ENCODE measurements at places on chromosomes 13 and 19. TPM values are rescaled to one million over a fixed set of nuclear protein-coding genes. Genes with fewer than 3 reads are reported as not detected.

- no peak for DNase-seq
Observed at GRCh38 chr13:113298043-113298945, 1.3 kb downstream of the LAMP1 start.

DNA sequence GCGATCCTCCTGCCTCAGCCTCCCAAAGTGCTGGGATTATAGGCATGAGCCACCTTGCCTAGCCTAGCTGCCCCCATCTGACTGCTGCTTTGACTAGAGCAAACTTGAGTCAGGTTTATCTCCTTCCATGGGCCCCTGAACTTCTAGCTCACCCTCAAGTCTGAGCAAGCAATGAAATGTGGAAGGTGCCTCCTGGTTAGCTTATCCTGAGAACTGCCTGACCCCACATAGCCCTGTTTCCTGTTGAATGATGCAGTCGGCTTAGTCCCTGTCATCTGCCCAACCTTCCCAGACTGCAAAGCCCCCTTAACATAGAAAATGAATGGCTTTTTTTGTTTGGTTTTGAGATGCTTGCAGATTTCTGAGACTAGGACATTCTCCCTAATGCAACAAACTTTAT is 8.9 kb upstream of the TMEM160 start:
- DNase-seq, result no peak

The SERTAD3 gene
- total RNA-seq, result 23.4 TPM

The BAX gene
- 22.0 TPM for total RNA-seq

DNA sequence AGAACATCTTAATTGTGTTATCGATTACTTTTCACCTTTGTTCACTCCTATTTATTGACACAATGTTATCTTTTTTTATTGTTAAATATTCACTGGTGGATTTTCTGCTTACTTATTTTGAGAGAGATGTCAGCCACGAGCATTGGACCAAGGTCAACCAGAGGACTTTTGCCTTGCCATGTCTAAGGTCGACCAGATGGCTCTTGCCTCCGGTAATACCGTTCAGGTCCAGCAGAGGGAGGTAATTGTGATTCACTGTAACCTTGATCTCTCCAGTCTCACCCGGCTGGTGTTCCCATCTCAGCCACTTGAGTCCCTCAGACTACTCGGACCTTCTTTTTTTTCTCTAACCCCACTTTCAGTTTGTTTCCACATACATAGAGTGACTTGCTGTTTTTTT is 1438.1 kb downstream of the UQCRFS1 start:
- DNase-seq, result no peak

The TMEM272 gene
- 0.55 TPM for total RNA-seq

- DNase-seq, result peak; percentile 24
Observed at GRCh38 chr13:39575641-39576238, 27.3 kb downstream of the LHFPL6 start.

The ATXN8OS gene
- total RNA-seq, result not detected

DNA sequence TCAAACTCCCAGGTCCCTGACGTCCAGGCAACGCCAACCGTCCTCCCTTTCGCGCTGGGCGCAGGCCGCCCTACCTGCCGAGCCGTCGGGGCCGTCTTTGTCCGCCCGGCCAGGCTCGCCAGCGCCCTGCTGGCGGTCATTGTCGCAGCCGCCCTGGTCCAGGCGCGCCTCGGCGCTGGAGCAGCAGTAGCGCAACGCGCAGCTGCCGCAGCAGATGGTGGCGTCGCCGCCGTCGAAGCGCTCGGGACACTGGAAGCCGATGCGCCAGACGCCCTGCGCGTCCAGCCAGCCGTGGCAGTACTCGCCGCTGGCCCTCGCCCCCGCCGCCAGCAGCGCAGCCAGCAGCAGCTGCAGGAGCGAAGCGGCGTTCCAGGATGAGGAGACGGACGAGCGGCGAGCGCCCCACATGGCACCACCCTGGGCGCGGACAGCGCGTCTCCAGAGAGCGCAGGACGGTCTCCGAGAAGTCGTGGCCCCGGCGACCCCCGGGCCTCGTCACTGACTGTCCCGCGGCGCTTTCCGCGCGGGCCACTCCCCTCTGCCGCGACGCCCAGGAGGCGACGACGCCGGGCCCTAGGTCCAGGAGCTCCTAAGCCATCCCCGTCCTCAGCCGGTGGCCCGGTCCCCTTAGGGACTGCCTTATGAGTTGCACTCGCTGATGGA is 1.1 kb downstream of the SHISA2 start:
- peak; percentile 45 for DNase-seq

GRCh38 chr19:51422053-51422448 is 4.6 kb upstream of the SIGLEC10 start:
- DNase-seq, result peak; percentile 90

GRCh38 chr13:49419276-49419675 is 24.6 kb downstream of the CAB39L start:
- DNase-seq, result no peak

The SRRM5 gene
- 0.20 TPM for total RNA-seq

GRCh38 chr13:52600666-52601065 is 41.6 kb upstream of the HNRNPA1L2 start:
- no peak for DNase-seq

The TGFBR3L gene
- 11.4 TPM for total RNA-seq

DNA sequence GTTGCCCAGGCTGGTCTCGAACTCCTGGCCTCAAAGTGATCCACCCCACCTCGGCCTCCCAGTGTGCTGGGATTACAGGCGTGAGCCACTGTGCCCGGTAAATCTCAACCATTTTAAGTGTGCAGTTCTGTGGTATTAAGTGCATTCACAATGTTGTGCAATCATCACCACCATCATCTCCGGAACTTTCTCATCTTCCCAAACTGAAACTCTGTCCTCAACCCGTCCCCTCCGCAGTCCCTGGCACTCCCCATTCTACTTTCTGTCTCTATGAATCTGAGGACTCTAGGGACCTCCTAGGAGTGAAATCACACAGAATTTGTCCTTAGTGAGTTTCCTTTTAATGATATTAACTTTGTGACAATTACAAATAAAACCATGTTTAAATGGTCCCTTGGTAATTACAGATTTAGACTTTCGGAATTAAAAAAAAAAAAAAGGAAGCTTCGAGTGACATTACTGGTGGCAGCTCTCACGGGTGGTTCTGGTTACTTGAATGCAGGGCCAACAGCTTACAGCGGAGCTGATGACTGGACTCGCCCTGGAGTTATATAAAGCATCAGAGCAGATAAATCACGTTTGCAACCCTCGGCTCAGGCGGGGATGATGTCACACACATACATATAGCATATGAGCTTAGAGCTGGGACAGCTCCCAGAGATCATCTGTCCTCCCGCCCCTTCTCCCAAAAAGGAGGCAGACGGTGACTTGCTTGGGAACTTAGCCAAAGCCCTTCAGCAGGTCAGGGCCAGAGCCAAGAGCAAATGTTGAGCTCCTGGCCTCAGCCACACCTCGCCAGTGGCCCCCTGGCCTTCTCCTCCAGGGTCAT is 89.8 kb downstream of the ZNF557 start:
- peak; percentile 80 for DNase-seq

DNA sequence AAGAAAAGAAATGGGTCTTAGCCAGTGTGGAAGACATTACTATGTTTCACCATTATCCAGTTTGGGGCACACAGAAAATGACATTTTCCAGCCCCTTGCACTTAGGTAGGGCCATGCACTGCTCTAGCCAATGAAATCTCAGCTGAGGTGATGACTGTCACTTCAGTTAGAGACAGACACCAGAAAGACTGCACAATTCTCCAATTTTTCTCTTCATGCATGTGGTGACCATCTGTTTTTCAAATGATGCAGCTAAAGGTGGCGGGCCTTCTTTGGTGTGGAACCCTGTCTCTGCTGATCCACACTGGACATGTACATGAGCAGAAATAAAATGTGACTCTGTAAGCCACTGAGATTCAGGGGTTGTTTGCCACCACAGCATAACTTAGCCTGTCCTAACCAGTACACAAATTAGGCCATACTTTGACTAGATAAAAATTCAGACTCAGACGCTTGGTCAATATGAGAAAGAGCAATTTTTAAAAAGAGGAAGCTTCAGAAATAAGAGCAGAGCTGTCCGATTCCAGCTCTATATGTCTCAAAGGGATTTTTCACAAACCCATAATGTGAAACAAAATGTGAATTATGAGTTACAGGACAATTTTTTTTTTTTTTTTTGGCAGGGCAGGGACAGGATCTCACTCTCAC is 6.7 kb downstream of the ZNF565 start:
- no peak for DNase-seq

GRCh38 chr13:48233889-48234488 is 983 bp downstream of the ITM2B start:
- DNase-seq, result no peak

The CDX2 gene
- total RNA-seq, result not detected

- DNase-seq, result no peak
Observed at GRCh38 chr19:45705115-45705514, 12.6 kb downstream of the QPCTL start.

GRCh38 chr13:84543962-84544361 is 661.7 kb upstream of the SLITRK1 start:
- no peak for DNase-seq

DNA sequence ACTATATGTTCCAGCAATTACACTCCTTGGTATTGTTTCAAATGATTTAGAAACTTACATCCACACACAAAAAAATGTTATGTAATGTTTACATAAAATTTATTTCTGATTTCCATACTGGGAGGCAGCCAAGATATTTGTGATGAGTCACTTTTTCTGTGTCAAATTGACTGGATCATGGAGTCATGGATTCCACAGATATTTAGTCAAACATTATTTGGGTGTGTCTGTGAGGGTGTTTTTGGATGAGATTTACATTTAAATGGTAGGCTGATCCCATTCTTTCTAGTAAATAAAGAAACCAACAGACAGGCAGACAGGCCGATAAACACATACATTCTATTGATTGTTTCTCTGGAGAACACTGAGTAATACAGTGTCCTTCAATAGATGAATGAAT is 562.8 kb downstream of the SLITRK6 start:
- DNase-seq, result no peak

GRCh38 chr13:68066879-68067513 is 836.9 kb upstream of the PCDH9 start:
- DNase-seq, result no peak

DNA sequence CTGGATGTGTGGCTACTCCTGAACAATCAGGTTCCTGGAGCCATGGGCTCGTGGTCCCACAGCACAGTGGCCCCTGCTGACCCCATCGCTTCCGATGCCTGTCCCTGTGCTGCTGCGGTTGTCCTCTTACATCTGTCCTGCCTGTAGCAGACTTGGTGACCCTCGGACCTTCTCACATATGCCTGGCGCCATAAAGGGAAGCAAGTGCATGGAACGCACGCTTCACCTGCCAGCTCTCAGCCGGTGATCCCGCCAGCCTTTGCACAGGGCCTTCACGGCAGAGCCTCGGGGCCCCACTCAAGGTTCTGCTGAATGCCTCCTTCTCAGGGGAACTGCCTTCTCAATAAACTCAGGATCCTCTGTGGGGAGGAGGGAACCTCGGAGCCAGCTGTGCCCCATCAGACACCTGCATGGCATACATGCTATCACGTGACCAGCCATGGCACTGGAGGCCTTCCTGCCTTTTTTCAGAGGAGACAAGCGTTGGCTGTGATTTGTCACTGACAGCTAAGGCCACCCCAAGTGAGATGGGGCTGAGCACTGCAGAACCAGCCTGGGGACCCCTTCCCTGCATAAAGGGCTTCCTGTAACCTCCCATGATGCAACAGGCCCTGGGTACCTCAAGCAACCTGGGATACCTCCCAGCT is 24.3 kb downstream of the PEPD start:
- DNase-seq, result peak; percentile 21

GRCh38 chr13:25752957-25753551 is 298.8 kb downstream of the SHISA2 start:
- DNase-seq, result peak; percentile 51

DNA sequence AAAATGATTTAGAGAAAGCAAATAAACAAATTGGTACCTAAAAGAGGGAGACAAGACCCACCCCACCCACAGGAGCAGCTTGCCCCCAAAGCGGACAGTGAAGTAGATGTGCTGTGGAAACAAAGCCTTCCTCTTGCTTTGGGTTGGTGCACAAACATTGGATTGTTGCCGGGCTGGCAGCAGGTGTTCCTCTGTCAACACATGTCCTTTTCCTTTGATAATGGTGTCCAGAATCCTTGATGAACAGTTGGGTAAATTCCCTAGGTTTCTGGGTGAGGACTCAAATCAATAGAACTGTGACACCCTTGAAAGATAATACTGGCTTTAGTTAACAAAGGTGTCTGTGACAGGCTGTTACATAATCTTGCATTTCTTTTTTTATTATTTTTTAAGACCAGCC is 311.8 kb downstream of the SPRY2 start:
- no peak for DNase-seq

DNA sequence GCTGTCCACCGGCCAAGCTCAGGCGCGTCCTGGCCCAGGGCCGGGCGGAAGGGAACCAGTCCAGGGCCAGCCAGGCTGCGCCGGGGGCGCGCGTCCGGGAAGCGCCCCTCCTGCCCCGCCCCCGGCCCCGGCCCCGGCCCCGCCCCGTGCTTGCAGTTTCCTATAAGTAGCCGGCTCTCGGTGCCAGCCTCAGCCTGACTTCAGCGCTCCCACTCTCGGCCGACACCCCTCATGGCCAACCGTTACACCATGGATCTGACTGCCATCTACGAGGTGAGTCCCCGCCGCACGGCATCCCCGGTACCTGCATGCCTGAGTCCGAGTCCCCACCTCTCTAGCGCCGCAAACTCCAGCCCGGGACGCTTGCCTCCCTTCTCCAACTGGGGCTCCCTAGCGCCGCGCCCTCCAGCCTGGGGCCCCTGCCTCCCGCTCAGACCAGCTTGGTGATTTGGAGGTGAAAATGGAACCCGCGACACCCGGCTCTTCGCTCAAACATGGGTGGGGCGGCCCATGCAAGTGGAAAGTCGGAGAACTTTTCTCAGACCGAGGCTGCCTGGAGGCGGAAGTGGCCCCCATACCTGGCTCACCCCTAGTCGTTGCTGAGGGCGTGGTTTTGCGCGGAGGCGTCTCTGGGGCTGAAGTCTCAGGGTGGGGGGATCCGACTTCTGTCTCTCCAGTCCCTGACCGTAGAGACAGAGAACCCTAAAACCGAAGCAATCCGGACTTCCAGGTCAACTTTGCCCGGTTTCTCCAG is at the start of gene ZFP36:
TSS of gene ZFP36 (plus strand) at position 192 of the 754 bp plus-strand sequence. CDS start at position 250, 58 bp downstream.
- peak; percentile 94 for DNase-seq

- DNase-seq, result no peak
Observed at GRCh38 chr19:51751655-51752054, at the start of gene FPR1. Gene FPR1 (minus strand): TSS chr19:51751878. CDS start chr19:51746994, 4,884 bp downstream.

DNA sequence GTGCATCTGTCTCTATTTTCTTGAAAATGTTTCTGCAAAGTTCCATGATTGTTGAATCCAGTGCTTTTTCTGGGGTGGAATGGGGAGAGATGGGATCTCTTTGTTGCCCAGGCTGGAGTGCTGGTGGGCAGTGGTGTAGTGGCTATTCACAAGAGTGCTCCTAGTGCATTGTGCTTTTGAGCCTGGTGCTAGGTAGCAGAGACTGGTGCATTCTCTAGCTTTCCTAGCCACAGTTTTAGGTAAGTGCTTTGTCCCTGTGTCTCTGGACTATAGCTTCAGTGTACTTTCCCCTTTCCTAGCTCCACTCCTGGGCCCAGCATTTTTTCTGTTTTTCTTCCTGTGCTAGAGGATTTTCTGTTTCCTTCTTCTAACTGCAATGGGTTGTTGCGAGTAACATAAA is 825.6 kb downstream of the SLITRK6 start:
- no peak for DNase-seq

Measured in left ventricle myocardium superior (tissue), 1 donor.